ENCODE measurements at places on chromosomes 4 and X.
A peak's percentile ranks its signal among the peaks of the same experiment; 100 is the strongest.

- DNase-seq, result no peak
These were observed 90.7 kb upstream of the GPC3 start for GRCh38 chrX:134075894-134076718.

- DNase-seq, result no peak
These were observed 803.6 kb downstream of the ADGRL3 start for GRCh38 chr4:62003695-62004094.

GRCh38 chr4:96406742-96407141 is 566.8 kb downstream of the PDHA2 start:
- no peak for DNase-seq

- DNase-seq, result no peak
These were observed 712.4 kb downstream of the IL1RAPL1 start for GRCh38 chrX:29299684-29300083.

DNA sequence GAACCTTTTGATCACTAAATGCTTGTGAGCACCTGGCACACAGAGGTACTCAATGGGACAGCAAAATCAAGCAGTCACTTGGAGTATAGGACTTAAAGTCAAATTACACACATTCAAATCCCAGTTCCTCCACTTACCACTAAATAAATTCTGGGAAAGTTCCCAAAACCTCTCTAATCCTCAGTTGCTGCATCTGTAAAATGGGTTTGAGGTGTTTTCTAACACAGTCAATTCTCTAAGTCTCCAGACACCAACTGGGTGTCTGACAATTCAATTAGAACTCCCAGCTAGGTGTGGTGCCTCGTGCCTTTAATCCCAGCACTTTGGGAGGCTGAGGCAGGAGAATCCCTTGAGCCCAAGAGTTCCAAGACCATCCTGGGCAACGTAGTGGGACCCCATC is 19.0 kb downstream of the QDPR start:
- DNase-seq, result no peak

DNA sequence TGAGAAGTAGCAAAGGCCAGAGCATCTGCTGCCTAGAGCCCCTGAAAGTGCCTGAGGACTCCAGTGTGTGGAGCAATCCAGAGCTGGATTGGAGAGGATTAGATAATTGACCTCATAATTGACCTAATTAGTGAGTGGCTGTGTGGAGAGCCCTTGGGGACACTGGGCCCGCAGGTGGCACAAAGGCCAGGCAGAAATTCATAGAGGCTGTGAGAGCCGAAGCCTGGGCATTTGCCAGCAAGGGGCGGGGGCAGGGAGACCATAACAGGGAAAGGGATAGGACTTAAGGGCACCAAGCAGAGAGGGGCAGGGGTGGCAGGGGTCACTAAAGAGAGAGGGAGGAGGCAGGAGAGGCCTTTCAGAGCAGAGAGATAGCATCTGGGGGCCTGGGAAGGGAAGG is 45.3 kb downstream of the EFNB1 start:
- DNase-seq, result no peak

- DNase-seq, result no peak
These were observed 277.7 kb downstream of the TMA16 start for GRCh38 chr4:163772238-163772637.

DNA sequence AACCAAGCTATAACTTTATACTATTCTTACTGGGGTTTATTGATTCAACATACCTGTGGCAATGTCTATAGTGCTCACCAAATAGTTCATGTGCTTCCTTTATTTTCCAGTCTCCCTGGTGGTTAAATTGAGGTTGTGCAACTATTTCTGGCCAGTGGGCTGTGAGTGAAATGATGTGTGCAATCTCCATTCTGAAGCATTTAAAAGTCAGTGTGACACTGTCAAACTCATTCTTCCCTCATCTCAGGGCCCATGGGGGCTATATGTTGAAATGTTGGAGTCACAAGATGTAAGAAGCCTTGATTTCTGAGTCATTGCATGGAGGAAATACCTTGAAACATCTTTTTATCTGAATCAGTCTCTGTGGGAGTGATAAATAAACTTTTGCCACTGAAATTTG is 414.3 kb upstream of the RPS6KA3 start:
- DNase-seq, result no peak

DNA sequence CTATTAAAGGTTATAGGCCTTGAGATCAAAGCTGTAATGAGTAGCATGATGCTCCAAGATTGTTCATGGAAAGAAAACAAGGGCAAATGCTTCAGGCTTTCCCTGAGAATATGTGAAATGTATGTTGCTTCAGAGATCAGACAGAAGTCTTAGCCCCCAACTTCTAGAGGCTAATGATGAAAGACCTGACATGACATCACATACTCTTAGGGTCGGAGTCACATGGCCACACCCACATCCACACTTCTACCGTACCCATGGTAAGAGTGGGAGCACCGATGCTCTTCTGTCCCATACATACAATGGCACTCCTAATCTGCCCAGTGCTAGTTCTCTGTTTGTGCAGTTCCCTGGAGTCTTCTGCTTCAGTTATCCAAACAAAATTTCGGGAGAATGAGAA is 111.9 kb upstream of the ACSL4 start:
- no peak for DNase-seq

DNA sequence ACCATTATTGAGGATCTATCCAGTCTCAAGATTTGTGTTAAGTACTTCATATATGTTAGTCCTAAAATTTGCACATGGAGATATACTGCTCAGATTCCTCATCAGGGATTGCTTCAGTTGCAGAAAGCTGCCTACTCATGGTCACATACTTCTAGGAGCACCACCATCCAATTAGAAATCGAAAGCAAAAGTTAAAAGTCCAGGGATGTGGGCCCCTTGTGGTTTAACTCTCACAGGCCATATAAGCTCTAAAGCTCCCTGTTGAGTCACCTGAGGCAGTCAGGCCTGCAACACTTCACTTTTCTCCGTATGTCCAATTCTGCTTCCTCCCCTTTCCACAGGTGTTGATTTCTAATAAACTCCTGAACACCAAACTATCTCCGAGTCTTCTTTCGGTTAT is 84.2 kb downstream of the CNOT6L start:
- DNase-seq, result peak; percentile 8

DNA sequence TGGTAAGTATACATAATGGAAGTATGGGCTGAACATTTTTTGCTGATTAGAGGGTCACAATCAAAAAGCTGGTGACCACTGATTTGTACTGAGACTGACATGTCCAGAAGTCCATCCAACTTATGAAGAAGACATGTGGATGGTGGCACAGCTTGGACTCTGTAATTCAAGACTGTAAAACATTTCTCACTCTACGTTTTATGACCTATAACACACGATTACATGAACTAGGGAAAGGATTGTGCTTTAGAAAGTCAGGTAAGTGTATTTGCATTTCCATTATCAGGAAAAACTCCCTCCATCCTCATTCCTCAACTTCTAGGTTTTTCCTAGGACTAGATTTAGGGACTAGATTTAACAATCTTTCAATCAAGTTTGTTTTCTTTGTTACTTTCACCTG is 30.5 kb upstream of the OCIAD2 start:
- no peak for DNase-seq

GRCh38 chrX:143894938-143895337 is 11.1 kb downstream of the UBE2NL start:
- no peak for DNase-seq

GRCh38 chr4:81221303-81222081 is 6.5 kb upstream of the PRKG2 start:
- no peak for DNase-seq

GRCh38 chr4:8402640-8403039 is 37.9 kb downstream of the ACOX3 start:
- DNase-seq, result no peak

- DNase-seq, result no peak
These were observed 71.3 kb downstream of the PPEF2 start for GRCh38 chr4:75830906-75831305.

- DNase-seq, result no peak
These were observed 311.7 kb upstream of the TAPT1 start for GRCh38 chr4:16537926-16538325.

GRCh38 chr4:74610491-74610890 is 165.6 kb downstream of the AREG start:
- no peak for DNase-seq

GRCh38 chr4:55549888-55550287 is 3.2 kb upstream of the CLOCK start:
- no peak for DNase-seq

DNA sequence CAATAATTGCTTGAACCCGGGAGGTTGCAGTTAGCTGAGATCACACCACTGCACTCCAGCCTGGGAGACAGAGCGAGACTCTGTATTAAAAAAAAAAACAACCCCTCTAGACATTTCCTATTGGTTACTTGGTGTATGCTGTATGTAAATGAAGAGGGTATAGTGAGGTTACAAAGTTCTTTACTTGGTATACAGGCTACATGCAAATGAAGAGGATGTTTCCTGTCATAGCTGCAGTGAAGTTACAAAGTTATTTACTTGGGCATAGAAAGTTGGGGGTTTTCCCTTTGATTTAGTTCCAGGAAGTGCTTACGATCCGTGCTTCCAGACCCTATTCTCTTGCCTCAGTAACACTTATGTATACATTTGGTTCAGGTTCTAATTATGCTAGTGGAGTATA is 38.4 kb upstream of the CLNK start:
- DNase-seq, result no peak

GRCh38 chrX:37883196-37883595 is 35.8 kb upstream of the DYNLT3 start:
- DNase-seq, result no peak

DNA sequence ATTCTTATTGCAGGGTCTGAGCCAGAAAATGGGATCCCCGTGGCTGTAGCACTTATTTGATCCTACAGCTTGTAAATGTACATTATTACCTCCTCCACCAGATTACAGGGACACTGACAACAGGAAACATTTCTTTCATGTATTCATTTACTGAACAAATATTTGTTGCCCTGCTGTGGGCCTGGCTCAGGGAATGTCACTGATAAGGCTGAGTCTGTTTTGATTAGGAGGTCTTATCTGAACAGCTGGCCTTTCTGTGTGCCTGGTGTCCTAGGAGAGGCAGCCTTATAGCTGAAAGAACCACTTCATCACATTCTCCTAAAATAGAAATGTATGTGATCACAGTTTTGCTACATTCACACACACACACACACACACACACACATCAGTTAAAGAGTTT is 45.5 kb upstream of the PROM1 start:
- no peak for DNase-seq

DNA sequence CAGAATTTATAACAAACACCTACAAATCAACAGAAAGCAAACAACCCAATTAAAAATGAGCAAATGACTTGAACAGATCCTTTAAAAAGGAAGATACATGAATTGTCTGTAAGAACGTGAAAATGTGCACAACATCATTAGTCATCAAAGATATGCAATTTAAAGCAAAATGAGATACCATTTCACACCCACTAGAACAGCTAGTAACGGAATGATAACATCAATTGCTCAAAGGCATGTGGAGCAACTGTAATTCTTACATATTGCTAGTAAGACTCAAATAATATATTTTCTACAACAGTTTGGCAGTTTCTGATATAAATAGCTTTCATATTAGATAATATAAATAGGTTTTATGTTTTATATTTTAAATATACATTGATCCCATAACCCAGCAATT is 82.5 kb downstream of the LCORL start:
- no peak for DNase-seq

DNA sequence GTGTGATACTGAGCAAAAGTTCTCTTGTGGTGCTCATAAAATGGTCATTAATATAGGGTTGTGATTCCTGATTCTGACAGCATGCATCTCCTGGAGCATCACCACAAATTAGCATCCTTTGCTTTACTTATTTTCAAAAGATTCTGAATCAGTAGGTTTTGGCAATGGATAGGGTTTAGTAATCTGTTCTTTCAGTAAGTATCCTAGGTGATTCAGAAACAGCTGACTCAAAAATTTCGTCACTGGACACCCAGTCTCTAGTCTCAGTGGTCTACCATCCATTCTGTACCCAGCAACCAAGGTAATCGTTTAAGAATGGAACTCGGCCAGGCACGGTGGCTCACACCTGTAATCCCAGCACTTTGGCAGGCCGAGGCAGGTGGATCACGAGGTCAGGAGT is 4.1 kb downstream of the CBLL2 start:
- DNase-seq, result no peak

- DNase-seq, result no peak
These were observed 138.5 kb downstream of the COL4A6 start for GRCh38 chrX:108299704-108300103.

DNA sequence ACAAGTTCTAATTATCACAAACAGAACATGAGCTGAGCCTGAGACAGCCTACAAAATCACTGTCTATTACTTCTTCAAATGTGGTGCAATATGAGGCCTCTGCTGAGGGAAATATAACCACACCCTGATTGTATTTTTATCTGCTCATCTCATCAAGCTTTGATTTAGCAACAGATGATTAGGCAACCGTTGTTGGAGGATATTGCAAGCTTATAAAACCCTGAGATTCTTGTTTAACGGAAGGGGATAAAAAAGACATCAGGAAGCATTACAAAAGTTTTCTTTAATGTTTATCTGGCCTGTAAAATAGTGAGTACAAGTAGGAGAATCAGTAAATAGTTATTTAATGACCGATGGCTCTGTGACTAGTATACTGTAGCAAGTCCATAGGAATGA is 108.5 kb downstream of the ZNF330 start:
- no peak for DNase-seq

DNA sequence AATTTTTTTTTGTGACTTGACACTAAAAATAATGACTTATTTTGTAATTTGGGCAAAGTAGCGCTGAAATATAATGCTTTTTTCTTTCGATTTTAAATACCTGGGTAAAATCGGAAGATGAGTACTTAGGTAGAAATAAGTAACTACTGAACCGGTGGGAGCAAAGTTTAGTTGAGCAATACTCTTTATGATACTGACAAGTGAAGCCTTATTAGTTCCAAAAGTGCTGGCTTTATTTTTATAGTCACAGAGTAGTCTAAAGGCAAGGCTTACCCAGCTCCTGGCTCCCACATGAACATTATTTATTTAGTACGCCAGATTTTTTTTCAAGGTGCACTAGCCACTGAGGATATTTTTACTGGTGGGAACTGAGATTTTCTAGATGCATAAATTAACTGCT is 14.4 kb upstream of the TRPC5OS start:
- no peak for DNase-seq

DNA sequence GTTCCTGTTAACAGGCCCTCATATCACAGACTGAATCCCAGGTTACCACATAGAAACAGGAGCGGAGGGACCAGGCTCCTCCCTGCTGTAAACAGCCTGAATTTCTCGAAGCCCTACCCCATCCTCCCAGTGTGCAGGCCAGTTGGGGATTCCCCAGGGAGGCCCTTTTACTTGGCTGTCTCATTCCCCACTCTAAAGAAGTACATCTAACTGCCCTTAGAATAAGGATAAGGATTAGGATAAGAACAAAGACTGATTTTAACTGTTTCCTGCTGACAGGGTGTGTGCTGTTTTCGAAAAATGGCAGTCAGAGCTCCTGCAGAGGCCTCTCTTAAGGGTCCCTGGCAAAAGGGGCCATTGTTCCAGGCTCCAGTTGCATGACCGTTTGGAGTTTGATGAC is 133.7 kb downstream of the PAPSS1 start:
- no peak for DNase-seq

GRCh38 chrX:71997320-71997719 is 86.7 kb downstream of the NHSL2 start:
- no peak for DNase-seq

GRCh38 chr4:22906045-22906444 is 213.3 kb downstream of the GBA3 start:
- DNase-seq, result no peak

All from activated CD4-positive, alpha-beta T cell treated with anti-CD3 and anti-CD28 coated beads, Interleukin-2, amount 50 U/mL, for 48 hours (primary cell).